ENCODE measurements at places on chromosomes 7 and 10.

DNA sequence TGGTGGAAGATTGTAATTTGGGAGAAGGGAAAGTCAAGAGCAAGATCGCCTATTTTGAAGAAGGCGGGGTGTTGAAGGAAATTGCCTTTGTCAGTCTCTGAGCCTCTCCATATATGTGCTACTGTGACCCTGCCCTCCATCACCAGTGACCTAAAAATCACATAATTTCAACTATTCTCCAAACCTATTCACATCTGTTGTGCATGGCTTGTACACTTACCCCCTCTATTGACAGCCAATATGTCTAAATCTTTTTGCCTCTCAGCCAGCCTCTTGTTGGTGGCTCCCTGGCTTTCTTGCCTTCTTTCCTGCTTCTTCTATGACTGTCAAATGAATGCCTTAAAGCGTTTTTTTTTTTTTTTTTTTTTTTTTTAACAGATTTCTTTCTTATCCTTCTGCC is 295.6 kb downstream of the AUTS2 start:
- DNase-seq = no peak

GRCh38 chr7:48964074-48964473 is 39.7 kb downstream of the CDC14C start:
- no peak for DNase-seq

DNA sequence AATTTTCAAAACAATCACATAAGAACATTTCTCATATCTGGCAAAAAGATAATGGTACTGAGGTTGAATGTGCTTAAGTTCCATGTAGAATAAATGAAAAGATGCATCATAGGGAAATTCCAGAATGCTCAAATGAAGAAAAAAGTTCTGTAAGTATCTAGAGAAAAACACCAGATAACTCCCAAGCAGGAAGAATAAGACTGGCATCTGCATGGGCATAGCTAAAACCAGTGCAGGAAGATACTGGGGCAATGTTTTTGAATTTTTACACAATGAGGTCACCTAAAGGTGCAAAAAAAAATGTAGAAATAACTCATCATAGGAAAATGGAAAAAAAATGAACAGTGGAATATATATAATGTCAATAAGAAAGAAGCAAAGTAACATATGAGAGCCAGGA is 275.2 kb downstream of the BAMBI start:
- no peak for DNase-seq

GRCh38 chr10:44427479-44427878 is 42.6 kb upstream of the CXCL12 start:
- DNase-seq = no peak

DNA sequence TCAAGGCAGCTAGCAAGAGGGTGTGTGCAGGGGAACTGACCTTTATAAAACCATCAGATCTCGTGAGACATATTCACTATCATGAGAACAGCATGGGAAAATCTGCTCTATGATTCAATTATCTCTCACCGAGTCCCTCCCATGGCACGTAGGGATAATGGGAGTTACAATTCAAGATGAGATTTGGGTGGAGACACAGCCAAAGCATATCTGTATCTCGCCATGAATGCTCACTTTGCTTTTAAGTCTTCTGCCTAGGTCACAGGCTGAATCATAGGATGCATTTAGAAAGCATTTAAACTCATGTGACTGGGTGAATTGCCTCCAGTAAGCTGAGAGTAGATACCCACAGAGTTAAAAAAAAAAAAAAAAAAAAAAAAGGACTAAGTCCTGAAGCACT is 220.0 kb downstream of the AGMO start:
- DNase-seq = no peak

Measured in T-cell (primary cell).